ENCODE measurements at places on chromosomes 11 and 22.

DNA sequence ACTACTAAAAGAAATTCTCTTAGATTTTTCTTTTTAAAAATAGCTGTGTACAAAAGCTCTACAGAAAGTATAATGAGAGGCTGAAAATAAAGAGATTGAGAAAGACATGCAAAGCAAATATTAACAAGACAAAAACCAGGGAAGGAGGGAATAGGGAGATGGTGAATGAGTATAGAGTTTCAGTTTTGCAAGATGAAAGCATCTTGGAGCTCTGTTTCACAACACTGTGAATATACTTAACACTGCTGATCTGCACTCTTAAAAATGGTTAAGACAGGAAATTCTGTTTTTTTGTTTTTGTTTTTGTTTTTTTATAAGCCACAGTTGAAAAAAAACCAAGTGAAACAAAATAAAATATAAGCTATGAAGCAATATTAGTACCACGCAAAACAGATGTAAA, 5.5 kb downstream of the TMEM218 start:
- DNase-seq, result no peak

DNA sequence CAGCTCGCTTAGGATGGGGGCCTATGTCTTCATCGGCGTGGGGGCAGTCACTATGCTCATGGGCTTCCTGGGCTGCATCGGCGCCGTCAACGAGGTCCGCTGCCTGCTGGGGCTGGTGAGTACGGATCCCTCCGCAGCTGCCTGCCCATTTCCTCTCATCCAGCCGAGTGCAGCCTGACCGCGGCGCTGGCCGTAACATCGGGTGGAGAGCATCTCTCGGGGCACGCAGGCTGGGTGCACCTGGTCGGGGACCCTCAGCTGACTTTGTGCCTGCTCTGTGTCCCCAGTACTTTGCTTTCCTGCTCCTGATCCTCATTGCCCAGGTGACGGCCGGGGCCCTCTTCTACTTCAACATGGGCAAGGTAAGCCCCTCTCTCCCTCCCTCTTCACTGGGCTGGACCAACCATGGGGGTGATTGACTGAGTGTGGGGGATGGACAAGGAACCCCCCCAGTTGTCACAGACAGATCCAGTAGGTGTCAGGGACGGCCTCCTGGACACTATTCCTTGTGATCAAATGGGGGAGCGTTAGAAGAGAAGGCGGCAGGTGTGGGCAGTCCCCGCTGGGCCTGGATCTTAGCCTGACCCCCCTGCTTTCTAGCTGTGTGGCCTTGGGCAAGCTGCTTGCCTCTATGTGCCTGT, 39.7 kb downstream of the CD82 start:
- no peak for DNase-seq

- DNase-seq, result no peak
Measured at GRCh38 chr11:28269586-28269985, 161.4 kb downstream of the METTL15 start.

- DNase-seq, result peak; percentile 71
Measured at GRCh38 chr11:6604081-6604626, 580 bp downstream of the ILK start.

DNA sequence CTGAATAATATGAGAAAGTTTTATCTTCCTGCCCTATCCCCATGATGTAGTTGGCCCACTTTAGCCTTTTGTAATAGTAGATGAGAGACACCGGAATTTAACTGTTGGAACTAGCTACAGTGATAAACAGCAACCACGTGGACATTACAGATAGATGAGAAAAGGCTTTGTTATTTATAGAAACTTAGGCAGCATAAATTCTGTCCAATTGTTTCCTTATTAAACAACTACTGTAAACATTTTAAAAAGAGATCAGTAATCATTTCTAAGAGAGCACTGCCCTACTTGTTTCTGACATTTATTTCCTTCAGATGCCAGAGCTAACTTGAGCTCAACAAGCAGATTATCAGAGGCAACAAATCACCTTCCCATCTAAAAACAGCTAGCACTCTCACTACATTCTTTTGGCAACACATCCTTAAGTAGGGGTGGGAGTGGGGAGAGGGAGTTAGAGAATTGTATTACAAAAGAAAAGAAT, 63.1 kb downstream of the SOX6 start:
- no peak for DNase-seq

- no peak for DNase-seq
Measured at GRCh38 chr11:100777736-100778135, 90.6 kb downstream of the ARHGAP42 start.

GRCh38 chr11:47130543-47130942, 46.1 kb downstream of the ARFGAP2 start:
- no peak for DNase-seq

GRCh38 chr11:27012234-27012921, 18.5 kb downstream of the FIBIN start:
- DNase-seq, result no peak

- DNase-seq, result no peak
Measured at GRCh38 chr11:45265969-45266675, 20.0 kb downstream of the SYT13 start.

DNA sequence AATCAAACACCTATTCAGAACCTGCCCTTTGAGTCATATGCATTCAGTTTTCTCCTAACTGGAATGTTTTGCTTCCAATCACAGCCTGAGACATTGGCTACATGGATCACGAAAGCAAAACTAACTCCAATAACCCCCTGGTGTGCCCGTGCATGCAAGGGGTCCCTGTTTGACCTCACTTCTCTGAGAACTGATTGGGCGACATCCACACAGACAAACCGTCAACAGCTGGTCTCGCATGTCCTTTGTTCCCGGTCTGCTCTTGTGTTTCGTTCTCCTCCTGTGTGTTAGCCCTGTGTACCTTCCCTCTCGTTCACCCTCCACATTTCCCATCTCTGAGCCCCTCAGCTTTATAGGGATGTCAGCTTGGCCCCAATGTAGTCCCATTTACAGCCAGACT, 67.2 kb upstream of the TTC12 start:
- no peak for DNase-seq

DNA sequence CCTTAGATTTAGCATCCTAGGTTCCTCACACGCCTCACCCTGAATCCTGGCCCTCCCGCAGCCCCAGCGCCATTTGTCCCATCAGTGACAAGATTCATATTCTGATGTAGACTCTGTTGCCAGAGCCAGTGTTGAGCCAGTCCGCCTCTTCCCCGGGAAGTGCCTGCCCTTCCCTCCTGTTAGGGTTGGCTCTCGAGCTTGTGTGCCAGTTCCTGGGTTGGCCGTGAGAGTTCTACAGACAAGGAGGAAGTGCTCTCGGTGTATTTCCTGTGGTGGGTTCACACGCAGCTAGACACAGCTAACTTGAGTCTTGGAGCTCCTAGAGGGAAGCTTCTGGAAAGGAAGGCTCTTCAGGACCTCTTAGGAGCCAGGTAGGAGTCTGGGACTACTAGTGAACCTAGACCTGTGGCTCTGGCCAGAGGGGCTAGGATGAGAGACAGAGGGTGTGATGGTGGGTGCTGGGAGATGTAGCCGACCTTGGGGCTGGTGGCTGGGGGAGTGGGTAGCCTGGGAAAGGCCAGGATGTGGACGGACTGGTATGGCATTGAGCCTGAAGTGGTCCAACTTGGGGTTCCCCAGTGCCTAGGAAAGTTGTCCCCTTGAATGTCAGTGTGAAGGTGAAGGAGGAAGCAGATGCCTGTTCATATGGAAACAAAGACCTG, at the start of gene IL18BP:
IL18BP (plus strand) TSS at position 261 of the 662 bp plus-strand sequence. CDS start 1,076 bp downstream, outside the sequence.
- DNase-seq, result peak; percentile 58

All from CD4-positive, alpha-beta T cell treated with Interleukin-6 for 4 hours (primary cell).